ENCODE measurements at places on chromosomes 3 and 15. TPM values are rescaled to one million over a fixed set of nuclear protein-coding genes. Genes with fewer than 3 reads are reported as not detected.

The LRTM1 gene
- total RNA-seq: not detected

The FOXP1 gene
- 9.1 TPM for total RNA-seq

The CCDC33 gene
- 6.8 TPM for total RNA-seq

The CYP8B1 gene
- total RNA-seq: not detected

The ALDH1A3 gene
- 14.5 TPM for total RNA-seq

The AEN gene
- total RNA-seq: 80.8 TPM

The SEMA6D gene
- total RNA-seq: not detected

The MNS1 gene
- total RNA-seq: 2.6 TPM

The GNAT1 gene
- not detected for total RNA-seq

The TMEM40 gene
- 0.15 TPM for total RNA-seq

The RNF111 gene
- 18.0 TPM for total RNA-seq

The C3orf22 gene
- total RNA-seq: not detected

The ST3GAL6 gene
- total RNA-seq: 1.4 TPM

The EHHADH gene
- 2.1 TPM for total RNA-seq

The KATNBL1 gene
- 32.9 TPM for total RNA-seq

The A4GNT gene
- total RNA-seq: not detected

The CD200R1 gene
- 0.12 TPM for total RNA-seq

The DUOX1 gene
- not detected for total RNA-seq

The WNT5A gene
- 1.2 TPM for total RNA-seq
